ENCODE measurements at places on chromosomes 6 and 20.

DNA sequence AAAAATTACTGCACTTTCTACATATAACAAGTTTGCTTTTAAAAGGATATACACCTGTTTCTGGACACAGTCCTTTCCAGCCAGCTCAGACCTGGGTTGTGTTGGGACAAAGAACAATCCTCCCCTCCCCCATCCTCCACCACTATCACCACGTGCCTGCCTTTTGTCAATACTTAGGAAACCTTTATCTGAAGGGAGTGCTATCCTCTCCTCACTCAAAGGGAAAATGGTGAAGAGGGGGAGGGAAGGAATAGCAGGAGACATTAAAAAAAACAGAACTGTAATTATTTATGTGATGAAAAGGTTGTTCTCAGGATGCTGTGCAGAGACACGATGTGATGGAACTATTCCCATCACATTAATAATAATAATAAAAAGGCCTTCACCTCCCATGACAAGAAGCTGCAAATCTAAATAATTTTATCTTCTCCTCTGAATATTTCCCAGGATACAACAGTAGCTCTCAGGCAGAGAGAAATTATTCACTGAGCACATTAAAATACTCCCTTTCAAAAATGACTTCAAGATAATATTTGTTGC, 105.5 kb downstream of the NRSN1 start:
- DNase-seq = no peak

DNA sequence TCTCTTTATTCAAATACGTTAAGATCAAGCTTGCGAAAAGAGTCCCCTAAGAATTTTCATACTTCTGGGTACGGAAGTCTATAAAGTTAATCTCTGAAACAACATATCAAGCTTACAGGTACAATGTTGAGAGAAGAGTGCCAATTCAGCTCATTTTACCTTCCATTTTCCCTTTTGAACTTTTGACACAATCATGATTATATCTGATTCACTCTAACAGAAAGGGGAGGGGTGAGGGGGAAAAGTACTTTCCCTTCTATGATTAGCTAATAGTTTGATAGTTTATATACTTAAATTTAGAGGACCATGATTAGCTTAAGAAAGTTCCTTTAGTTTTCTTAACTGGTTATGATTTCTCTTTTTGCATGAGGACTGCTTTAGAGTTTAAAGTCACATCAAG, 33.5 kb downstream of the SNX3 start:
- DNase-seq = no peak

GRCh38 chr6:108105571-108105970, 31.0 kb upstream of the OSTM1 start:
- no peak for DNase-seq

- no peak for DNase-seq
Observed at GRCh38 chr20:57475388-57476083, 49.4 kb downstream of the CTCFL start.

GRCh38 chr6:15775741-15776140, 112.9 kb upstream of the DTNBP1 start:
- DNase-seq = no peak

DNA sequence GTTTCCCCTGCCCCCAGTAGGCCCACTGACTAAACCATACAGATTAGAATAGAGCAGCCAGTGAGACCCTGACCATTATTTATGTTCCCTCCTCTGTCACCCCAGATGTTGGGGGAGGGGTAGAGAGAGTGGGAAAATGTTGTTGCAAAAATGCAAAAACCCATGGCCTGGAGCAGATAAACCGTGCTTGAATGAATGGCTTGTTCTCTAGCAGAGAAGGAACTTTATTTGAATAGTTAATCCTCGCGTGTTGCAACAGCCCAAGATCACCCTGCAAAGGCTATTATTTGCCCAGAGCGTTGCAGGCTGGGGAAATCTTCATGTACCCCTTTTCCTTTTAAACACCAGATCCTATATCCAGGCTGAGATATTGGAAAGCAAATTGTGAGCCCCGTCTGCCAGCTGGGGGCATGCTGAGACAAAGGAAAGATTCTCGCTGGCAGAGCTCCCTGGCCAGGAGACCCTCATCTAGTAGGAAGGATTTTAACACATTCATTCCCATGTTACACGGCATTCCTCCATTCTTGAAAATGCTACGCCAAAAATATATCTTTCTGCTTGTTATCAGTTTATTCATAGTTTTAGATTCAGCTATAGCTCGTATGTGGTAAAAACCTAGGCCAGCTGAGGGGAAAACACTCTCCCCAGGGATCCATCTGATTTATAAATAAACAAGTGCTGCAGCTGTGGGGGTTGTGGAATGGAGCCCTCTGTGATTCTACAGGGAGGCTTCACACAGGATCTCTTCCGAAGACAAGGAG, 53.0 kb downstream of the LINC00237 start:
- DNase-seq = peak; percentile 17

- DNase-seq = no peak
Observed at GRCh38 chr6:39948199-39948791, 14.0 kb upstream of the MOCS1 start.

- no peak for DNase-seq
Observed at GRCh38 chr6:16020259-16020658, 108.6 kb upstream of the MYLIP start.

- DNase-seq = peak; percentile 87
Observed at GRCh38 chr20:45890985-45891983, at the start of the genes CTSA and NEURL2. Gene CTSA, plus strand, starts transcription at chr20:45891335. Its CDS starts 234 bp downstream, at chr20:45891569. Gene NEURL2, minus strand, starts transcription at chr20:45891208. Its CDS starts 217 bp downstream, at chr20:45890991.

GRCh38 chr6:143620447-143620846, 57.3 kb upstream of the PHACTR2 start:
- DNase-seq = no peak

DNA sequence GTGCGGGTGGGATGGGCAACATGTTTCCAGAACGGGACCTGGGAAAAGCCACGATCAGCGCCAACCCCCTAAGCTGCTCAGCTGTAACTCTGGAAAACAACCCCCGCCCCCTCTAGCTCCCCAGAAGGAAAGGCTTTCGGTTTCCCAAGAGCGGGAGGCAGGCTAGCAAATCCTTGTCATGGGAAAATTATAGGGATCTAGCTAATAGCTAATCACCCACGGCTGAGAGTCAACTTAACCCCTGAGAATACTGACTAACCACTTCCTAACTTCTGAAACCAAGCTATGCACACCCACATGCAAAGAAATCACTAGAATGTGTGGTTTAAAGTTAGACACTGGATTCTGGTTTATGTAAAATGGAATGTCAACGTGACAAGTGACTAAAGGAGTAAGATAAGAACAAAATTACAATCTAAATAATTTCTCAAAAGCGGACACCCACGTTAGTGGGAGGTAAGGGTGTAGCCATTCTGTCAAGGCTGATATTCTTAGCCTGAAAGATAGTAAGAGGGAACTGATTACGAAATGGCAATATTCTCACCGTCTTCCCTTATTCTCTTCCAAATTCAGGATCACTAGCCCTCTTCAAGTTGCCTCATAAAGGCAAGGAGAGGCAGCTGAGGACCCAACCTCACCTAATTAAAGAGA, 20.1 kb downstream of the JAG1 start:
- DNase-seq = peak; percentile 35

DNA sequence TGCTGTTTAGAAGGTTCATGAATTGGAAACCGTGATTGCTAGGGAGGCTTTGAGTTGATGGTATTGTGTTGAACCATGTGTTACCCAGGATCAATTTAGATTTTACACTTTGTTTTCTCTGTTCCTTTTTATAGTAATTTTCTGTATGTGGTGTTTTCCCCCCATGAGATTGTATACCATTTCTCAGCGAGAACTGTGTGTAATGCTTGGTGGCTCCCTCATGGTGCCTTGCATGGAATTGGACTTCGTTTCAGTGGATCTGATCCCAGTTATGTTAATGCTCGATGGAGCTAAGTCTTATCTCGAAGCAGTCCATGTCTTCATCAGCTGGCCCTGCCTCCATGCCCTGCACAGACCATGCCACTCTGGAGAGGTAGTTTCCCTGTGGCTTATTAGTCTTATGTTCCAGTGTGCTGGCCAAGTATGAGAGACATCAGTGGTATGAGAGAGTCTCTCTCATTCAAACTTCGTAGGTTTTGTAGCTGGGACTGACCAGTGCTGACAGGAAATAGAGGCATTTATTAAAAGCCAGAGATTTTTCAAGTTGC, 18.7 kb downstream of the PTPN1 start:
- DNase-seq = no peak

DNA sequence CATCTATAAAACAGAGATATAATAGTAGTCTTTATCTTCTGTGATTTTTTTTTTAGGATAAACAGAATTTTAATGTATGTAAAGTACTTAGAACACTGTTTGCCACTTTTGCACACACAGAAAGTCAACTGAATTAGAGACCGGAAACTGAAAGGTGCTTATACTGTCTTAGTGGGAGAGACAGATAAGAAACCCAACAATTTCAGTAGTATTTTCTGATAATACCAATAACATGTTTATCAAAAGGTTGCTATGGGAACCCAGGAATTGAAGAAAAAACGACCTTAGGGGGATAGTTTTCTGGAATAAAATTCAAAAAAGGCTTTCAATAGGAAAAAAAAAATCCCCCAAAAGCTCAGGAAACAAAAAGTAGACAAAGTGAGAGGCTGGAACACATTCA, 138.6 kb downstream of the BCKDHB start:
- DNase-seq = no peak

DNA sequence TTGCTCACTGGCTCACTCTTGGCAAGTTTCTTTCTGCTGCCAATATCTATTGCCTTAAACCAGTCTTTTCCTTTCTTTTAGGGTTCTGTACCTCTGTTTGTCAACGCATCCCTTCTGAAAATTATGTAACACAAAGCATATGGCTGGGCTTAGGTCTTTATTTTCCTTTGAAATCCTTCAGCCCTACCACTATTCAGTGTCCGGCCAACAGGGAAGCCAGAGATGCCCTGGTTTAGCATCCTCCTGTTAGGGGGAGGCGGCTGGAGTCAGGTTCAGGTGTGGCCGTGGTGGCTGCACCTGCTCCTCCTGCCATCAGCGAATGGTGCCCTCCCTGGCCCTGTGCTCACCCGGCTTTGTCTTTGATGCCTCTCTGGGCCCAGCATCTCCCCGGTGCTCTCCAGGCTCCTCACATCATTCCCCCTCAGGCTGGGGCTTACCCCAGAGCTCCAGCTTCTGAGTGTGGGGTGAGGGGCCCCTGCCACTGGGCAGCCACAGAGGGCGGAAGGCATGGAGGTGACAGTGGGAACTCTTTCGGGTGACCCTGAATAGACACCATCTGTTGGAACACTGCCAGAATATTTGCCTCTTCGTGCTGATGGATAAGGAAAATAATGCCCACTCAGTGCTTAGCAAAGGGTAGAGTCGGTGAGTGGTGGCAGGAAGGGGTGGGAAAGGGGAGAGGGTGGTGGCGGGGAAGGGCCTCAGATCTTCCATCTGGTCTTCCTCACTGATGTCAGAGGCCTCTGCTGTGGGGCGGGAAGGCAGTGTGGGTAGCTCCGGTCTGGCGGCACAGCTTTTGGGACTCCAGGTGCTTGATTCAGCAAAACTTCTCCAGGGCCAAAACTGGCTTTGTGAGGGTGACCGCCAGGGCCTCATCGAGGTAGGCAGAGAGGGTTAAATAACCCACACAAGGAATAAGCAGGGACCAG, 97.2 kb downstream of the DACT2 start:
- no peak for DNase-seq

- no peak for DNase-seq
Observed at GRCh38 chr20:51452091-51452613, 90.4 kb downstream of the NFATC2 start.

DNA sequence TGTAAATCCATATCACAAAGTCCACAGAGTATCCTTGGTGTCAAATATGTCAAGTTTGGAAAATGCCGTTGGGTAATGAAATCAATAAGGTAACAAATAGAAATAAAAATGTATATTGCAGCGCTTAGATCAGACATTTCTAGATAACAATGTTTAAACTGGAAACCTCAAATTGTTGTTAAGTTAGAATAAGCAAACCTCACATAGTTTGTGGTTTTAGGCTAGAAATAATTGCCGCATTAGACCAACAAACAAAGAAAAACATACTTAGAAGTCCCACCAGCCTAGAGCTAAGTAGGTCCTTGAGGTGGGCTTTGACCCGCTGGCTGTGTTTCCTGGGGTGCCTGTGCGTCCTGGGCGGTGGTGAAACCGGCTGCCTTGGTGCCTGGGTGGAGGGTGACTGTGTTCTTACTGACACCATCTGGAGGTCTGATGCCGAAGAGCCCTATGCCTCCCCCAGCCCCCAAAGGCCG, 71.4 kb downstream of the DACT2 start:
- no peak for DNase-seq

DNA sequence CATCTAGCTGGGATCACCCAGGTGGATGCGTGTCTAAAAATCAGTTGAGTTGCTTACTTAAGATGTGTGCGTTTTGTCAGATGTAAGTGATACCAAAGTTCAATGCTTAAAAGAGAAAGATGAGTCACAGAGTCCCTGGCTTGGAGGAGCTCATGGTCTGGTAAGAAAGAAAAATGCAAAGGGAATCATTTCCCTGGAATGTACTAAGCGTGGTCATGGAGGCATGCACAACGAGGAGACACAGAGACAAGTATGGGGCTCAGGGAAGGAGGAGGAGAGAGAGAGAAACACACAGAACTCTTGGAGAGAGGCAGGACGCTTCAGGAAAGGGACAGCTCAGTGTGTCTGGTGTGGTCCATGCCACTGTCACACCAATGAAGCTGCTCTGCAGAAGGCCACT, 186.9 kb upstream of the GMDS start:
- no peak for DNase-seq

DNA sequence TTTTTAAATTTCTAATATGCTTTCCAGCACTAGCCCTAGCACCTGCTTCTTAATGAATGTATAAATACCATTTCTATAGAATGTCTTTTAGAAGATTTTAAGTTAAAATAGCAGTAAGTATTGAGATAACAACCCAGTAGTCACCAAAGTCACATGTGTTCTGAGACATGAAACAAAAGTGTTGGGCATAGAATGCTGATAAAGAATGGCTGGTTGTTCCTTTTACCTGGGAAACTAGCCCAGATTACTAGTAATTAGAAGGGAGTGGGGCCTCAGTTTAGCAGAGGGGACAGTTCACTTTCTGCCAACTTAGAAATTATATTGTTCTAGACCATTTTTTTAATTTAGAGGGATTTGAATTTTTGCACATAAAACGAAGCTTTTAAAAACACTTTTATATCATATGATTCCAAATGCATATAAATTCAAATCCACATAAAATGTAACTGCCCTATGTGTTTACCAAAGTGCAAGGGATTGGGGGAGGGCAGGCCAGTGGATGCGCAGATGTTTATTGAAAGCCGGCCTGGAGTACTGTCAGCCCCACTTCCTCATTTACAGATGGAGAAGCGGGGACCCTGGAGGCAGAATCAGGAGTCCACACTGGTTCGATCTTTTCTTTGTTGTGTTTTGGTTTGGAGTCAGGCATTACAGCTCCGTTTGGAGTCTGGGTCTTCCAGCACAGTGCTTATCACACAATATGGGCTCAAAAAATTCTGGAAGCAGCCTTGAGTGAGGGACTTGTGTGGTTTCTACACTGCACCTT, 139.8 kb downstream of the ZDHHC14 start:
- DNase-seq = no peak

DNA sequence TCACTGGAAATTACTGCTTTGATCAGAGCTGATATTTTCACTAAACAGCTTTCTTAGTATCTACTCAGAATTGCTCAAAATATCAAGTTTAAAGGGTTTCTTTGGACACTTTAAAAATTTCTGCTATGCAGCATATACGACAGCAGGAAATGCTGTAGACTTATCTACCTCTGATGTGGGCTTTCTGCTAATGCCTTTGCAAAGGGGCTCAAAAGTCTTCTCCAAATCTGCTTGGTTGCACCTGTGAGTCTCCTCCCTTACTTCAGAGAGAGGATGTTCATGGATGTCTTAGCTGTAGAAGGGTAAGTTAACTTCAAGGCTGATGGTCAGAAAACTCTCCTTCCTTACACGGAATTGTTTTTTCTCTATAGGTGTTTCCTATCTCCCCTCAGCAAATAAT, 19.9 kb upstream of the NUS1 start:
- DNase-seq = no peak

All from nephron progenitor cell (in vitro differentiated cells).